Activated CD4-positive, alpha-beta T cell treated with anti-CD3 and anti-CD28 coated beads for 36 hours (primary cell): ENCODE measurements at places on chromosomes 3 and 15. TPM values are rescaled to one million over a fixed set of nuclear protein-coding genes. Genes with fewer than 3 reads are reported as not detected.

TGFBR2 gene
- 45.5 TPM for total RNA-seq

TLR9 gene
- 0.59 TPM for total RNA-seq

TRPM1 gene
- not detected for total RNA-seq

DNA sequence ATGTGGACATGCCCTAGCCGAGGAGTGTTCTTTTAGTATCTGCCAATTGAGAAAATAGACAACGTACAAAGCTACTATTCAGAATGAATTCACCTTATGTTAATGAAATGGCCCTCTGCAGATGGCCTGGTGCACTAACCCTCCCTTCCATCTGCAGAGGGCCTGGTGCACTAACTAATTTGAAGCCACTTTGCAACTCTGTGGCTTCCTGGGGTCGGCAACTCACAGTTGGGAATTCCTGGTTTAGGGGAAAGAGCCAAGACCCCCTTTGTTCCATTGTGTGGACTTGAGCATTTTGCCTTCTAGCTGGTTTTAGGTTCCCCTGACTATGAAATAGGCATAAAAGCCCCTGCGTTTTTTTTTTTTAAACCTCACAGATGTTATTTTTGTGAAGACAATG lies 204.3 kb upstream of the UBE3A start:
- no peaks in the 10 kb centered on the region for H3K36me3 ChIP-seq
- no peak overlapping the region for H3K27ac ChIP-seq
- H3K27me3 ChIP-seq: peaks cover 7% of the 10 kb centered on the region
- no peak for DNase-seq
- no peak overlapping the region for H3K4me3 ChIP-seq
- no peaks in the 10 kb centered on the region for H3K4me1 ChIP-seq

DNA sequence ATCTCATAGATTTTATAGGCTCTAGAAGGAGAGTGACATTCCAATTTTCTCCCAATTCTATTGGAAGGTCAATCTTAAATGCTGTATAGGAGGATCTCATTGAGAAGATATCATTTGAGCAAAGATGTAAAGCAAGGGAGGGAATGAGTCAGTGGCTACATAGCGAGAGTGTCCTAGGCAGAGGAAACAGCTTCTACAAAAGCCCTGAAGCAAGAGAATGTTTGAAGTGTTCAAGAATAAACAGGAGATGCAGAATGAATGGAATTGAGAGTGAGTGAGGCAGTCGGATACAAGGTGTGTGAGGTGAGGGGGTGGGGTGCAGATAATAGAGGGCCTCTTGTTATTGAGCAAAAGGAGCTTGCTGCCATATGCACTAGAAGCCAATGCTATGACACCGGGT lies 545.9 kb downstream of the IGSF11 start:
- no peaks in the 10 kb centered on the region for H3K27me3 ChIP-seq
- H3K27ac ChIP-seq: no peak overlapping the region
- DNase-seq: no peak

GRCh38 chr15:33086500-33087121 lies 107.9 kb downstream of the FMN1 start:
- DNase-seq: peak; percentile 14
- H3K36me3 ChIP-seq: no peaks in the 10 kb centered on the region
- no peak overlapping the region for H3K4me3 ChIP-seq
- H3K27me3 ChIP-seq: no peaks in the 10 kb centered on the region
- no peak overlapping the region for H3K27ac ChIP-seq
- peaks cover 9% of the 10 kb centered on the region for H3K4me1 ChIP-seq

DNA sequence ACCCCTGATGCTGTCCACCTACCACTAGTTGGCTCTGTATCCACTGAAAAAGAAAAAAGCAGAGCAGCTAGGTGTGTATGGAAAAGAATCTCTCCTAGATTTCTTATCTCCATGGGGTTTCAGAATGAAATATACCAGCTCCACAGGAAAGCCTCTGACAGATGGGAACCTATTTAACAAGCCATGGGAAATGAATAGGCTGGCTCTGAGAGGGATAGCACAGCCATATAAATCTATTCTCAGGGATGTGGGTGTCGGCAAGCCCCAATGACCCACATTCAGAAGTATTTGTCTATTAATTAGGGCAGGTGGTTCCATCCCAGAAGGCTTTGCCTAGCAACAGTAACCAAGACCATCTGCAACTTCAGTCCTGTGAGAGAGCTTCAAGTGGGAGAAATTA lies 694.1 kb downstream of the AGBL1 start:
- H3K27ac ChIP-seq: no peak overlapping the region
- H3K36me3 ChIP-seq: no peaks in the 10 kb centered on the region
- H3K27me3 ChIP-seq: no peaks in the 10 kb centered on the region
- H3K4me3 ChIP-seq: no peak overlapping the region

DNA sequence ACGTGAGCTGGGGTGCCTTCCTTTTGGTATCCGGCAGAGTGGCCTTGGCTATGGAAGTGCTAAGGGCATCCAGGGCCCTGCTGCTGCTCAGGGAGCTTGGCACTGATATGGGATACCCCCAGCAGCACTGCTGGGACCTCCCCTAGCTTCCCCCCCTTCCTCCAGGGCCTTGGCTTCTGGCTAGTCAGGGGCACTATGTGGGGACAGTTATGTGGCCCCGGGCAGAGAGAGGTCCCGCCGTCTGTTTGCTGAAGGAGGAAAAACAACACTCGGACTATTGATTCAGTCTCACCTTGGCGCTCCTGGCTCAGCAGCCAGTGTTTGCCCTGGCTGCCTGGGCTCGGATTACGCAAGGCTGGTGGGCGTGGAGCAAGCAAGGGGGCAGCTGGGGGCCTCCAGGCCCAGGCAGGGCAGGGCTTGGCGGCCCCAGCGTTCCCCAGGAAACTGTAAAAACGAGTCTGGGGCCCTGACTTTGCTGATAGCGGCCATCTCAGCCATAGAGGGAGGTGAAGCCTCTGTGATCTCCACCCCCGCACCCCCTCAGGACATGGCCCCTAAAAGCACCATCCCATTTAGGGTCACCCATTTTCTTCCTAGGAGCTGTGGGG lies 5.7 kb downstream of the FURIN start:
- H3K4me3 ChIP-seq: peak overlapping the region; percentile 94
- no peaks in the 10 kb centered on the region for H3K27me3 ChIP-seq
- peaks cover 79% of the 10 kb centered on the region for H3K36me3 ChIP-seq
- H3K27ac ChIP-seq: peak overlapping the region; percentile 79

DNA sequence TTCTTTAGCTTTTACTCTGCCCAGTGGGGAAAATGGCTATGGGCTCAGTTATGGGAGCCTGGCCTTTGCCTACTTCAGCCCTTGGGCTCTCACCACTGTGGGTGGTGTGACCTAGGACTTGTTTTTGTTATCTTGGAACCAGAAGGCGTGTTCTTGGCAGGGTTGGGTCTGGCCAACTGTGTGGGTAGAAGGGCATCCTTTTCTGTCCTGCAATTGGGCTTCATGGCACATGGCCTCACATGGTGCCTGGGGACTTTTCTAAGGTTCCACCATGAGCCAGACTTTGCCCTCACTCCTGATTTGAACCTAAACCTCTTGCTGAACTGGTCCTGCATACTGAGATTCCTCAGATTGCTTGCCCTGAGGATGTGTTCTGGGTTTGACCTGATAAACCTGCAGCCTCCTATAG lies 1.7 kb downstream of the GLYCTK start:
- H3K27ac ChIP-seq: no peak overlapping the region
- H3K4me3 ChIP-seq: no peak overlapping the region
- H3K27me3 ChIP-seq: no peaks in the 10 kb centered on the region
- DNase-seq: no peak
- H3K4me1 ChIP-seq: peaks cover 18% of the 10 kb centered on the region

DNA sequence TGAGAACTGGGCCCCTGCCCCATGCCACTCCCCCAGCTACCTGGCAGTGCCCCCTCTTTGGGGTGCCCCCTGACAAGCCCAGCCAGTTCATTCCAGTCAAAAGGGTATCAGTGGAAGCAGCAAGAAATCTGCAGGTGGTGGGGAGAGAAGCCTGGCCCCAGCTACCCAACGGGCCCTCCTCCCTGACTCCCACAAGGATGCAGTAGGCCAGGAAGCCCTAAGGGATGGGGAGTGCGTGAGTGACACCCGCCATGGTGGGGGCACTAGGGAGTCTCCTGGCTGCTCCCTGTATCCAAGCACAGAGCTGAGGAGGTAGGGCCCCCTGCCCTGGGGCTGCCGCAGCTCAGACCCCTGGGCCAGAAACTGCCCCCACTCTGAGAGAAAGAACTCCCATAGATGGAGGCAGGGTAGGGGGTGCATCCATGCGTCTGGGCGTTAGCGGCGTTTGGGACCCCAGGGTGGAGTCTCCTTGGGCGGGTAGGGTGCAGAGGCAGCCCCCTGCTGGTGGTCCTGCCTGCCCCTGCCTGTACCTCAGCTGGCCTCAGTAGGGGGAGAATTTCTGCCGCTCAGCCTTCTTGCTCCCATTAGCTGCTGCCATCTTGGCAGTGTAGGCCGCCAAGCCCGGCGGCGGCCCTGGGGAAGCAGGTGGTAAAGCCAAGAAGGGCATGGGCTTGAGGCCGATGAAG lies 2.5 kb downstream of the GPR62 start:
- peaks cover 1% of the 10 kb centered on the region for H3K36me3 ChIP-seq
- H3K27me3 ChIP-seq: peaks cover 20% of the 10 kb centered on the region
- no peak overlapping the region for H3K27ac ChIP-seq
- no peak for DNase-seq
- peaks cover 4% of the 10 kb centered on the region for H3K4me1 ChIP-seq

DNA sequence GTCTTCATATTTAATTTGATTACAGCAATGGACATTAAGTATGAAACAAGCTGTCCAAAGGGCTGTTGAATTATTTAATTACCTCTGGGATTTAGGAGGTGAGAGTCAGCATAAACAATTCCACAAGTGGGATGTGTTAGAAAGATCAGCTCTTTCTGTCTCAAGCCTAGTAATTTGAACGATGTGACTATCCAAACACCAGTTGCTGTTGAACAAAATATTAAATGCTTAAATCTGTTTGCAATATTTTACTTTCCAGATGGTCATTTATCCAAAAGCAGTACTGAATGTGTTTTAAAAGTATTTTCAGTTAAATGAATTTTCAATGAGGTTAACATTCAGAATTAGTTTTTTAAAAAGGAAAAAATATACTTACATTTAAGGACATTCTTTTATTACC lies 12.7 kb downstream of the KCNAB1 start:
- peaks cover 25% of the 10 kb centered on the region for H3K27me3 ChIP-seq
- no peak overlapping the region for H3K4me3 ChIP-seq
- no peaks in the 10 kb centered on the region for H3K36me3 ChIP-seq
- no peaks in the 10 kb centered on the region for H3K4me1 ChIP-seq

- peaks cover 7% of the 10 kb centered on the region for H3K27me3 ChIP-seq
- no peaks in the 10 kb centered on the region for H3K4me1 ChIP-seq
- no peak overlapping the region for H3K4me3 ChIP-seq
- no peaks in the 10 kb centered on the region for H3K36me3 ChIP-seq
Measured at GRCh38 chr3:53571264-53571663, 76.9 kb downstream of the CACNA1D start.

DNA sequence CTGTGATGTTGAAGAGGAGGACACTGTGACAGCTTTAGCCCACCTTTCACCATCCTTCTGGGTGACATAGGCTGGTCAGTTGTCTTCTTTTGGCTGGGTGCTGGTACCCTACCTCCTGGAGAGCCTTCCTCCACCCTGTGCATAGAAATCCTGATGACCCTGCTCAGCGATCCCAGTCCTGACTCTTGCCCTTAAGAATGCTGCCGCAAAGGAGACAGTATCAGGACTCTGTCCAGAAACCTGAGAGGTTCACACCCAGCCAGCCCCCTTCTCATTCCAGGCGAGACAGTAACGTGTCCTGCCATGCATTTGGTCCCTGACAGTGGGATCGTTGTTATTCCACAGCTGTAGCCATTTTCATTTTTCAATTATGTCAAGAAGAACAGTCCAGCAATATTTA lies 312.8 kb upstream of the CHRM5 start:
- H3K27me3 ChIP-seq: peaks cover 6% of the 10 kb centered on the region
- no peak overlapping the region for H3K4me3 ChIP-seq
- no peak overlapping the region for H3K27ac ChIP-seq
- no peaks in the 10 kb centered on the region for H3K36me3 ChIP-seq
